ENCODE measurements at places on chromosomes 1 and 21. TPM values are rescaled to one million over a fixed set of nuclear protein-coding genes. Genes with fewer than 3 reads are reported as not detected.

GRCh38 chr1:32438136-32438535 lies 26.7 kb upstream of the ZBTB8B start:
- peak; percentile 66 for DNase-seq
- H3K27ac ChIP-seq = peak overlapping the region; percentile 80
- no peaks in the 10 kb centered on the region for H3K36me3 ChIP-seq
- H3K27me3 ChIP-seq = no peaks in the 10 kb centered on the region
- H3K4me1 ChIP-seq = no peaks in the 10 kb centered on the region
- H3K4me3 ChIP-seq = no peak overlapping the region

DNA sequence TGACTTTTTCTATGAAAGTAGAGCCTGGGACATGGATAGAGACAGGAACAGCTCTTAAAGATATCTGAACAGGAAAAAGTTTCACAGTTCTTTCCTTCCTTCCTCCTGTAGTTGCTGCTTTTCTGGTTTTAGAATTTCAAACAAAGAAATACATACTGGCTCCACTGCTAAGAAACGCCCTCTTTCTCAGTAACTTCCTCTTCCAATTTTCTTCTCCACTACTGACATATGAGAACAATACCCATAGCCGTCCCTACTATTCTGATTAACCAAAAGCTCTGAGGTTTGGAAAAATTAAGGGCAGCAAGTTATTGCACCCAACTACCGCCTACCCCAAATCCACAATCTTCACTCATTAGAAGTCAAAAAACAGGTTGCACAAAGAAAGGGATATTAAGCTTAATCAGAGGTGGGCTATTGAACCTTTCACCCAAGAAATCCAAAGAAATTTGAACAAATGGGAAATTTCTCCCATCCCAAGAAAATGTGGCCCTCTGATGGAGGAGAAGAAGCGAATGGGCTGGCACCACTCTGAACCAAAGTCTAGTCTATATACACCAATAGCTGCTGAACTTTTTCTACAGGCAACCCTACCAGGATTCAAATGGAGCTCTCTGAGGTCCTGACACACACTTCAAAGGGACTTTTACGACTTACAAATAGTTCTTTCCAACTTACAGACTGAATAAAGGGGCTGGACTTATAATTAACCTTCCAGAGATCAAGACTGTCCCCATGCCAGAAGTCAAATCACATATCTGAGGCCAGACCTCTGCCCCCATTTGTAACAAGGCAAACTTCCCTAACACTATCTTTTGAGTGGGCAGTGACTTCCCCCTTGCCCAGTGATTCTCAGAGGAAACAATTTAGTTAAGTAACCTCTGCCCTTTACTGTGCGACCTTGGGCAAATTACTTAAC lies 1.7 kb downstream of the WASF2 start:
- peak overlapping the region; percentile 87 for H3K4me3 ChIP-seq
- H3K27me3 ChIP-seq = no peaks in the 10 kb centered on the region
- no peaks in the 10 kb centered on the region for H3K36me3 ChIP-seq

GRCh38 chr1:27604579-27605299 lies 795 bp upstream of the AHDC1 start:
- H3K27ac ChIP-seq = no peak overlapping the region
- no peaks in the 10 kb centered on the region for H3K27me3 ChIP-seq
- H3K36me3 ChIP-seq = no peaks in the 10 kb centered on the region

DNA sequence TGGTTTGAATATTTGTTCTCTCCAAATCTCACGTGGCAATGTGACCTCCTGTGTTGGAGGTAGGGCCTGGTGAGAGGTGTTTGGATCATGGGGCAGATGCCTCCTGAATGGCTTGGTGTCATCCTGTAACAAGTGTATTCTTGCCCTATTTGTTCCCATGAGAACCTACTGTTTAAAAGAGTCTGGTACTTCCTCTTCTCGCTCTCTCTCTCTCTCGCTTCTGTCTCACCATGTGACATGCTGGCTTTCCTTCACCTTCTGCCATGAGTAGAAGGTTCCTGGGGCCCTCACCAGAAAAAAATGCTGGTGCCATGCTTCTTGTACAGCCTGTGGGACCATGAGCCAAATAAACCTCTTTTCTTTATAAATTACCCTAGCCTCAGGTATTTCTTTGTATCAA lies 8.4 kb upstream of the PAXBP1 start:
- no peak overlapping the region for H3K27ac ChIP-seq
- no peaks in the 10 kb centered on the region for H3K4me1 ChIP-seq
- H3K27me3 ChIP-seq = no peaks in the 10 kb centered on the region
- no peak for DNase-seq
- H3K4me3 ChIP-seq = no peak overlapping the region

GRCh38 chr1:170010443-170010842 lies 64.1 kb downstream of the KIFAP3 start:
- no peak overlapping the region for H3K27ac ChIP-seq
- H3K36me3 ChIP-seq = no peaks in the 10 kb centered on the region
- no peaks in the 10 kb centered on the region for H3K27me3 ChIP-seq
- H3K4me1 ChIP-seq = no peaks in the 10 kb centered on the region
- DNase-seq = no peak

GRCh38 chr1:180536821-180537372 lies 21.9 kb upstream of the OVAAL start:
- H3K4me3 ChIP-seq = no peak overlapping the region
- no peaks in the 10 kb centered on the region for H3K4me1 ChIP-seq
- no peaks in the 10 kb centered on the region for H3K27me3 ChIP-seq
- no peaks in the 10 kb centered on the region for H3K36me3 ChIP-seq
- no peak overlapping the region for H3K27ac ChIP-seq

GRCh38 chr1:2825487-2826189 lies 24.1 kb upstream of the TTC34 start:
- no peaks in the 10 kb centered on the region for H3K4me1 ChIP-seq
- H3K27ac ChIP-seq = no peak overlapping the region
- DNase-seq = no peak
- H3K4me3 ChIP-seq = no peak overlapping the region
- H3K27me3 ChIP-seq = no peaks in the 10 kb centered on the region

Gene SLC39A1
- 337 TPM for polyA plus RNA-seq

Gene PCP4
- 1.5 TPM for polyA plus RNA-seq

Data from H1 (cell line).